ENCODE measurements at places on chromosomes 3 and 15.
A peak's percentile ranks its signal among the peaks of the same experiment; 100 is the strongest.

DNA sequence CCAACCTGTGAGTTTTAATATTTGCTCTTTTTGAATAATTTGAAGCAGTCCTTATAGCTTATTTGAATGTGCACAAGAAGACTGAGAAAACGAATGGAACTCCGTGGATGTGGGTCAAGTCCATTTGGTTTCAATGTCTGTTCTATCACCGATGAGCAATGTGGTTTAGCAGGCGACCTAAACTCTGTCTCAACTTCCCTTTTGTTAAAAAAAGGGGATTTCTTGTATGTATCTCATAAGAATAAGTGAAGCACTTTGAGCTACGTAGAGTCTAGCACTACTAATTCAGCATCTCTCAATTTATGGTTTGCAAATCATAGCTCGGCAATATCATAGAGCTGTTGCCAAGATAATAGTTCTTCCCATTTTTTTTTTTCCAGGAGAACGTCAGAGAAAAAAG lies 4.6 kb upstream of the SKIL start:
- DNase-seq: no peak

GRCh38 chr3:137165117-137165806 lies 207.5 kb downstream of the IL20RB start:
- no peak for DNase-seq

- DNase-seq: no peak
Measured at GRCh38 chr3:126972866-126973265, 10.0 kb upstream of the PLXNA1 start.

GRCh38 chr3:42708611-42709151 lies 6.1 kb upstream of the HHATL start:
- no peak for DNase-seq

GRCh38 chr3:87361956-87362355 lies 85.6 kb upstream of the POU1F1 start:
- no peak for DNase-seq

DNA sequence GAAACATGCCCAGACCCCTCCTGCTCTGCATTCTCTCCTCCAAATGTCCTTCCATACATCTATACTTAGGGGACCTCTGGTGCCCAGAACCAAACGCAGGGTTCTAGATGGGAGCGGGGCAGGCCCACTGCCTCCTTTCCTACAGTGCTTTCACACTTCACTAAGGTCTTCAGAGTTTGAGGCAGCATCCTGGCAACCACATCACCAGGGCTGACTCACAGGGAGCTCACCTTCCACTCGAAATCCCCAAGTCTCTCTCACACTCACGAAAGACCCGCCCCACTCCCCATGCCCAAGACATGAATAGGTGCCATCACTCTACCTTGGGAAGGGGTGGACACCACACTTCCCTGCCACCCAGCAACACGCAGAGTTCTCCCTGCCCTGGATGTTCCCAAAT lies 18.9 kb downstream of the HOMER2 start:
- no peak for DNase-seq

DNA sequence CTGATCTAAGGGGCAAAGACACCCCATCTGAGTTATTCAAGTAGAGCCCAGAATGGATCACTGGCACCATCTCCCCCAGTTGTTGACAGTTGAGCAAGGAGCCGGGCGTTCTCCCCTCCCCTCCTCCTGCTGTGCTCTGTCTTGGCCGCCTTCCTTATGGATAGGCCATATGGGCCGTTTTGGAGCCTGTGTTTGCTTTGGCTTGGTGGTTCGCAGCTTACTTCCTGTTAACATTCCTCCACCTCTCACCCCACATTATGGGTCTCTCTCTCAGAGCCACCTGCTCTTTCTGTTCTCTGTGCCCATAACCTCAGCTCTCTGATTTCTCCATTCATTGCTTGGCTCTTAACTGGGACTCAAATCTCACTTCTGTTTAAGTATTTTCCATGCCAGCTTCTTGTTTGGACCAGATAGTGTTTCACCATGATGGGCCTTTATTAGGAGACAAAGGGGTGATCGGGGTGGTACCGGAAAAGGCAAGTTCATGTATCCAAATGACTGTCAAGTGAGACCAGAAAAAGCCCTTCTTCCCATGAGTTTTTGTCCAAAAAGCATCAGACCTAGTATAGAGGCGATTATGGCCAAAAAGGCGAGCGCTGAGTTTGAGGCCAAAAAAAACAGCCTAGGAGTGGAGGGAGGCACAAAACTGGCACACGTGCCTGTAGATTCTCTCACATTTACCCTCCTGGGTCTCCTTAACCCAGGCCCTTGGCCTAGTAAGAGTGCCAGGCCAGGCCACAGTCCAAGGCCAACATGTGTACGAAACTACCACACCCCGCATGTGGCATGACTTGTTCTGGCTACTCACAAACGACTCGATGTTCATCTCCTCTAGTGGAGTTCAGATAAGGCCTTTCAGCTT lies 62.6 kb downstream of the DUT start:
- no peak for DNase-seq

- DNase-seq: no peak
Measured at GRCh38 chr15:45586125-45586524, 1.1 kb upstream of the BLOC1S6 start.

GRCh38 chr3:182327196-182327681 lies 466.1 kb upstream of the ATP11B start:
- DNase-seq: no peak

DNA sequence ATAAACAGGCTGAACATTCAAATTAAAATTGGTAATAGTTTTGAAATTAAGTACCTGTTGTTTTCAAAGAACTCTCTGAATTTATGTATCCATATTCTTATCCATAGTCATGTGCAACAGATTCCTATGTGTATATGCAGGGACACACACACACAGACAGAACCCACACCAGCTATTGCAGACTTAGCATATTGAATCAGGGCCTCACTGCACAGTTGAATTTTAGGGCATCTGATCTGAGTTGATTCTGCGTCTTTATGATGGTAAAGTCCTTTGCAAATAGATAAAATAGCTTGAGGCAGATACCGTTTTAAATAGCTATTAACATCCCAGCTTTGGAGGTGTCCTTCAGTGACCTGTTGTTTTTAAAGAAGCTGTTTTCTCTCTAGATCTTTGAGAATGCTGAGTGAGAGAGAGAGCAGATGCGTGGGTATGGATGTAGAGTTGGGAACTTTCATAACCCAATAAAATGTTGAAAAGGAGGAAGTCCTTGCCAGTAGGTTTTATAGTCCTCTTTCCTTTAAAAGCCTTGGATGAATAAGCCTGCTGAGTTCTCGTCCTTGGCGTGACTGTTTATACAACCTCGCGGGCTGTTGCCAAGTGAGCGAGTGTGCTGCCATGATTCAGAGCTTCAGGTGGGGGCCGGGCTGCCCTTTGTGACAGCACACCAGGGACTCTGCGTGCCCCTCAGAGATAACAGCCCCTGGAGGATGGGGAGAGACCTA lies 18.3 kb downstream of the MYZAP start:
- DNase-seq: no peak

GRCh38 chr15:71093054-71094024 lies 21.9 kb upstream of the THSD4 start:
- no peak for DNase-seq

GRCh38 chr3:188914552-188914951 lies 257.2 kb upstream of the TPRG1 start:
- no peak for DNase-seq

DNA sequence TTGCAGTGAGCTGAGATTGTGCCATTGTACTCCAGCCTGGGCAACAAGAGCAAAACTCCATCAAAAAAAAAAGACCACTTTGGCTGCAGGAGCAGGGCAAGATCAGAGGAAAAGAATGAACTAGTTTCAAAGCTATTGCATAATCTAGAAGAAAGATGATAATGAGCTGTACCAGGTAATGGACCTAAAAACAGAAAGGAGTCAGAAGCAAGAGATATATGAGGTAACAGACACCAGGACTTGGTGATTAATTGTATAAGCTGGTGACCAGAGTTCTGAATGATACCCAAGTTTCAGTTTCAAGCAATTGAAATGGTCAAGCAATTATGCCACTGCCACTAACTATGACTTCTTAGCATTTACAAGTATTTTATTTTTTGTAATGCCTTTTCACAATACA lies 2.9 kb downstream of the POLQ start:
- no peak for DNase-seq

DNA sequence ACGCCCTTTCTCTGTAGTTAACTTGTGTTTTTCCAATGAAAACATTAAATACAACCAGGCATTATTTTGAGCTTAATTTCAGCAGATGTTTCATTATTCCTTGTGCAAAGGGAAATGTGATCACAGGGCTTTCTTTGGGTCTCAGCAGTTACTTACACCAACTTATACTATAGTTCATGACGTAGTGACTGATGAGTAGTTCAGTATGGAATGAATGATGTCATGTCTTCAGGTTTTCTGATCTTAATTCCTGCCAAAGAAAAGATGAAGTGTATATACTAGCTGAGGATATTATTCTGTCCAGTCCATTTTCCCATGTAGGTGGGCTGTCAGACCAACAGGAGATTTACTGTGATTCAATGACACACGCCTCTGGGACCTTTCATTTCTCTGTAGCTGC lies 61.3 kb downstream of the MYRIP start:
- no peak for DNase-seq

- DNase-seq: peak; percentile 27
Measured at GRCh38 chr3:171984883-171985282, 54.5 kb upstream of the FNDC3B start.

- DNase-seq: no peak
Measured at GRCh38 chr3:129524081-129524480, 4.4 kb upstream of the RHO start.

DNA sequence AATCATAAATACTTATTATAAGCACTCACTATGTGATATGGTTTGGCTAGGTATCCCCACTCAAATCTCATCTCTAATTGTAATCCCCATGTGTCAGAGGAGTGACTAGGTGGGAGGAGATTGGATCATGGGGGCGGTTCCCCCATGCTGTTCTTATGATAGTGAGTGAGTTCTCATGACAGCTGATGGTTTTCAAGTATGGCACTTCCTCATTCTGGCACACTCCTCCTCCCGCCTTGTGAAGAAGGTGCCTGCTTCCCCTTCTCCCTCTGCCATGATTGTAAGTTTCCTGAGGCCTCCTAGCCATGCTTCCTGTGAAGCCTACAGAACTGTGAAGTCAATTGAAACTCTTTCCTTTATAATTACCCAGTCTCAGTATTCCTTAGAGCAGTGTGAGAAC lies 53.3 kb upstream of the CHMP2B start:
- DNase-seq: peak; percentile 18

- no peak for DNase-seq
Measured at GRCh38 chr3:197417441-197417840, 119.0 kb upstream of the DLG1 start.

DNA sequence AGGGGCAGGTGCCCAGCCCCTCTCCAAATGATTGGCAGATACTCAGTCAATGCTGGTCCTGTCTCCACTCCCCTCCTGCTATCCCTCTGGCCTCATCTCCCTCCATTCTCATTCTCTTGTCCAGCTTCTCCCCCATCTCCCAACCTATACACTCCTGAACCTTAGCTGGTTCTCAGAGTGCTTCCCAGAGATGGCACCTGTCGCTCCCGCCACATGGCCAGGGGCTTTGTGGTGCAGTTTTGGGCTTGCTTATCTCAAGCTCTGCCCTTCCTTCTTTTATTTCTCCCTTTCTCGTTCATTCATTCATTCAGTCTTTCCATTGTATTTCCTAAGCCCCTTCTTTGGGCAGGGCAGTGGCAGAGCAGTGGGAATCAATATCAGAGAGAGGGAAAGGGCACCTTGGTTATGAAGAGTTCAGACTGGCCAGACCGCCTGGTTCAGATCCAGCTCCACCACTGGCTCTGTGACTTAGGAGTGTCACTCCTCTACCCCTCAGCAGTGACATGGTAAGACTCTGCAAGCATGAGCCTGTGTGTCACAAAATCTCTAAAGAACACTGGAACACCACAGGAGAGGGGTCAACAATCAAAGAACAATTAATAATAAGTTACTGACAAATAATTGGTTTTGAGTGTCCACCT lies 20.2 kb upstream of the CXCR6 start:
- DNase-seq: no peak

DNA sequence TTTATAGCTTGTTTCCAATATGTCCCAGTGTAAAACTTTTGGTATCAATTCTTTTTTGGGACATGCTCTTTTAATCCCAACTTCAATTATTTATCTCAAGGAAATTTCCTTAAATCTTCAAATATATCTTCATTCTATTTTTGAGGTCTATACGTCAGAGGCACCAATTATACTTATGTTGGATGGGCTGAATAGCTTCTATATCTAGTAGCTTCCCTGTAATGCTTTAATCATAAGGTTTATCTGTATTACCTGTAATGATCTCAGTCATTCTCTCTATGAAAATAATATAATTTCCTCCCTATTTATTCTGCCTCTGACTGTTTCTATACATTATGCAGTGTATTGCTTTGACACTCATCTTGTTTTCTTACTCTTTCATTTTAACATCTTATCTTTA lies 29.9 kb upstream of the MCCC1 start:
- no peak for DNase-seq

GRCh38 chr3:187946981-187947380 lies 201.7 kb upstream of the BCL6 start:
- DNase-seq: no peak

DNA sequence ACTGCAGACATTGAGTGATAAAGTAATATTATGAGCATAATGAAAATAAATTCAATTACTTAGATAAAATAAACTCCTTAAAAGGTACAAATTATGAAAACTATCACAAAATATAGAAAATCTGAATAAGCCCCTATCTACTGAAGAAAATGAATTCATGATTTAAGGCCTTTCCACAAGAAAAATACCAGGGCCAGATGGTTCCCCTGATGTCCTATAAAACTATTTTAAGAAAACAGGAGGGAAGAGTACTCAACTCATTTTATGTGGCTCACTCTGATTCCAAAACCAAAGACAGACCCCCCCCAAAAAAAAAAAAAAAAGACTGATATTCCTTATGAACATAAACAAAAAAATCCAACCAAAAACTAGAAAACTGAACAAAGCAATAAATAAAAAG lies 59.9 kb downstream of the ADAM10 start:
- DNase-seq: no peak

GRCh38 chr3:191961022-191961421 lies 500.1 kb downstream of the PYDC2 start:
- no peak for DNase-seq

DNA sequence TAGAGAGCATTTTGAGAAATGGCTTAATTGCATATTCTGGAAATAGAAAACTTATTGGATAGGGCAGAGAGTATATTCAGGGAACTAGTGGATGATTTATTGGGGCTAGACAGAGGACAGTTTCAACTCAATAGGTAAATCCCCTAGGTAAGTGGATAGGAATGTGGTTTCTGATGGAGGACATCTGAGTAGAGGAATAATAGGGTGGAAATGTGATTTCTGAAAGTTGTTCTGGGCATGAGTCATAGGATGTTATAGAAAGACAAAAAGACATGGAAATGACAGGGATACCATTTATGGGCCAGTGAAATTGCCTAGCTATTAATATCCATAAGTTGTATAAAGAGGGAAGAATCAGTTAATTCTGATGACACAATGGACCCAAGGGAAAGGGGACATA lies 563.3 kb upstream of the GOLIM4 start:
- no peak for DNase-seq

Measured in GDM1 (cell line).